Psoas muscle (tissue), 8 donors: ENCODE measurements at places on chromosomes 7 and 10.

- no peak for DNase-seq
These were observed 191.7 kb downstream of the CXCL12 start for GRCh38 chr10:44193166-44193565.

DNA sequence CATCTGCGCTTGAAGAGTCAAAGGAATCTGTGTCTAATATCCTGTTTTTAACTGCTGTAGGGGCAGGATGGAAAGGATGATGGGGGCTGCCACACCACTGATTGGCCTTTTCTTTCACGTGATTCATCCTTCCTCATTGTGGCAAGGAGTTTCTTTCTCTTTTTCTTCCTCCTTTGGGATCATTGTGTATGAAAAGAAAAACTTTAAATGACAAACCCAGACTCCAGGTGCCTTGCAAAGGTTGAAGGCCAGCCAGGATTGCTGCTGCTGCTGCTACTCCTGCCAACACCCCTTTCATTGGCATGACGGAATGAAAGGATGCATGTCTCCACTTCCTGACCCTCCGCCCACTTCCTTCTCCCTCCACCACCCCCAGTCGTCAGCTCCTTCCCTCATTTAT lies 6.5 kb upstream of the OIT3 start:
- DNase-seq, result no peak

DNA sequence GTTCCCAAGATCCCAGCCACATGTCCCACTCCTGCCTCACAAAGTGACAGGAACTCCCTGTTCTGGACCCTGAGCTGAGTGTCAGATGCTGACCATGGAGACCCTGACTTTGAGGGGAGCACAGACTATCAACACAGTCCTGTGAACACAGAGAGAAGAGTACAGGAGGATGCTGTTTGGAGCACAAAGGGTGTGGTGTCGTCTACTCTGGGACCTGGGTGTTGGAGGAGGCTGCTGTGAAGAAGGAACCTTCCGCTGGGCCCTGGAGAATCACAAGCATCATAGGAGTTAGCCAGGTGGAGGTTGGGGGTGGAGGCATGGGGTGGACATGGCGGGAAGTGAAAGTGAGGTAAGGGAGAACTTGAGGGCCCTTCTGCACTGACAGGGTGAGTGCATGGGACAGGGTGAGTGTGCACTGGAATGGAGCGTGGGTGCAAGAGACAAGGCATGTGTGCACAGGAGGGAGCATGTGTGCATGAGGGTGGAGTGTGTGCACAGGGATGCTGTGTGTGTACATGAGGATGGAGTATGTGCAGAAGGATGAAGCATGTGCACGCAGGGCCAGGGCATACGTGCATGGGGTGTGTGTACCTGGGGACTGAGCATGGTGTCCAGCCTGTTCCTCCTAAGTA lies 70.7 kb upstream of the ANTXRL start:
- DNase-seq, result no peak

DNA sequence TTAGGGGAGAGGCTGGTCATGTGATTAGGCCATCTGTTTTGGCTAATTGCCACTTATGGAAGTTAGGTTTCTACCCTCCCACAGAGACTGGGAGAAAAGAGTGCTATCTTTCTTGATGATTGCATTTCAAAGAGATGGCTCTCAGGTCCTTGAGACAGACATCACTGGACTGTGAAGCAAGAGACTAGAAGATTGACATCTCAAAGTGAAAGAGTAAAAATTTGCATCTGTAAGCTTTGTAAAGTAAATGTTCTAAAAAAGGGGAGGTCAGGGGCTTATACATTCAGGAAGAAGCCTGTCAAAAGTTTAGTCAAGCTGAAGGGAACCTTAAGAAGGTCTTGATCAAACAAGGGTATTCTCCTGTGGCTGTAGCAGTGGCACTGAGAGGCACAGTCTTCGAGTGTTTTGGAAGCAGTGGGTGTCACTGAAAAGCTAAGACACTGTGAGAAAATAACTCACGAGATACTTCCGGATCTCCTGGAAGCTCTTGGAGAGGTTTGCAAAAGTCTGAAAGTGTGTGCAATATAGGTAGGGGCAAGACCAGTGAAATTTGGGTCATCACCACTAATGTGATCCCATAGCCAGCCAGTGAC lies 342.1 kb downstream of the PHF14 start:
- no peak for DNase-seq

- DNase-seq, result no peak
These were observed 153.9 kb downstream of the SNX13 start for GRCh38 chr7:17786314-17786852.

- DNase-seq, result peak; percentile 76
These were observed 1.9 kb downstream of the ARID5B start for GRCh38 chr10:61903221-61903927.

DNA sequence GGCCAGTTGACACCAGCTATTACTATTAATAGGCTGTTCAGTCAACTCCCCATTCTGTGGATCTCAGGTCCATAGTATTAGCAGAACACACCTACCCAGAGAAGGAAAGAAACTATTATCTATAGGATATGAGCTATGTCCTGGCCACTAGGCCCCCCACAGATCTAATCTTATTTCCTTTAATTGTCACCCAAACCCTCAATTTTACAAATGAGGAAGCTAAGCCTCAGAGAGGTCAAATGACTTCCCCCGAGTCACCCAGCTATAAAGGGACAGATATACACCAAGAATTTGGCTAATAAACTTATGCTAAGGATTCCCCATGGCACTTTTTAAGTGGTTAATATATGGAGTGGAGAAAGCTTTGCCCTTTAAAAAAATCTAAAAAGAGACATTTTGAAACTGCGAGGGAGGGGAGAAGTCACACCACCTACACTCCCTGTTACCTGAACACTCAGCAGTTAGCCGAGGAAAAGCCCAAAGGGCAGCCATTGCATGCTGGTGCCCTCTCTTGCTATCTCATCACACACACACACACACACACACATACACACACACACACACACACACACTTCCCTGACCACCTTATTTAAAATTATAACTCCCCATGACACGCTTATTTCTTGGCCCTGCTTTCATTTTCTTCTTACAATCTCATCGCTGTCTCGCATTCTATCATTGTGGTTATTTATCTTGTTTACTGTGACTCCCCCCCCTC lies 157.0 kb upstream of the ADO start:
- no peak for DNase-seq

GRCh38 chr10:62057359-62057758 lies 155.9 kb downstream of the ARID5B start:
- no peak for DNase-seq

GRCh38 chr10:69911613-69912528 lies 110.2 kb downstream of the COL13A1 start:
- no peak for DNase-seq

GRCh38 chr10:86064931-86065662 lies 301.5 kb downstream of the GRID1 start:
- DNase-seq, result no peak

- DNase-seq, result no peak
These were observed 186.4 kb downstream of the NPSR1 start for GRCh38 chr7:34844406-34844805.

DNA sequence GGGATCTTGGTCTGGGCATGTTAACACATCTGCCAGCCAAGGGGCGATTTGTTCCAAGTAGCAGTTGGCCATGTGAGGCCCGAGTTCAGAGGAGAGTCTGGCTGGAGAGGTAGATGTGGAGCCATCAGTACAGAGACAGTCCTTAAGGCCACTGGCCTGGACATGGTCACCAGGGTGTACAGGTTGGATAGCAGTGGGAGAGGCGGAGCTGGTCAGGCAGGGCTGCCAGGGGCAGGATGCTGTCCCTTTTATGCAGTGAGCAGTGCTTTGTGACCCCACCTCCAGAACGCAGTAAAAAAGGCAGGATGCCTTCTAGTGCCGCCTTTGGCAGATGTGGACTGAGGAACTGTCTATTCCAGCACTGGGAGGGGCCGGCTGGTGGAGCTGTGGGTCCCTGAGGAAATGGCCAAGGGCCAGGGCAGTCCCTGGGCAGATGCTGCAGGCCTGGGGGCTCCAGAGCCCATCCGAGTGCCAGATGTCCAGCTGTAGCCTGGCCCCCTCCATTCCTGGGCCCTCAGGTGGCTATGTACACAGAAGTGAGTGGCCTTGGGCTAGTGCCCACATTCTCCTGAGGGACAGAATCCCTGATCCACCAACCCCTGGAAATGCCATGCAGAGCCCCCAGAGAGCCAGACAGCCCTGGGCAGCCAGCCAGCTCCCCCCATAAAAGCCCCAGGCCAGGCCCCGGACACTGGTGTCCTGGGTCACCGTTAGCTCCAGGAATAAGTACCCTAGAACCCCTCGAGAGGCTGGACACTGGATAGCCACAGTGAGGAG lies 17.2 kb upstream of the MYL7 start:
- DNase-seq, result no peak
